Effector memory CD4-positive, alpha-beta T cell (primary cell): ENCODE measurements at places on chromosomes 2 and 18.

DNA sequence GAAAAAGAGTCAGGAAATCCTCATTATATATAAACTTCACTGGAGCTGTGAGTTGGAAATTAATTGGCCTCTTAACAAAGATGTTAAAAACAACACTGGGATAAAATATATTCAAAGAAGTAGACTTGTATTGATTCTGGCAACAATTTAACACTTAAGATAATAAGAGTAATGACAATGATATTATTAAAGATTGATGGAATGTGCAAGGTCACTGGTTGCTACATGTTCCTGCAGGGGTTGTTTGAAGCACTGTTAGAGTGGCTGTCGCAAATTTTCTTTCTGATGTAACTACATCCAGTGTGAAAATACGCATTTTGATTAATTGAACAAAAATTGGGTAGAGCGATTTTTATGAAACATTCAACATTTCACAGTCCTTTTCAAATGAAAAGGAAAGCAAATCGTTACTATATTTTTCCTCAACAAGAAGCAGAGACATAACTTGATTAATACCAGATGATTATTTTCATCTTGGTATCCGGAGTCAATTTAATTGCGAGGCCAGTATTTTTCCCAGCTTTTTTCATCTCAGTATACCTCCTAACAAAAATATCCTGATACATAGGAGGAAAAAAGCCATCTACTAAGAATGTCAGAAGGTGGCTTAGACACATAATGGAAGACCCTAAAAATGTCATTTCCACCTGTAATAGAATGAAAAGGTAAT lies 6.1 kb downstream of the PTGR3 start:
- DNase-seq = no peak

DNA sequence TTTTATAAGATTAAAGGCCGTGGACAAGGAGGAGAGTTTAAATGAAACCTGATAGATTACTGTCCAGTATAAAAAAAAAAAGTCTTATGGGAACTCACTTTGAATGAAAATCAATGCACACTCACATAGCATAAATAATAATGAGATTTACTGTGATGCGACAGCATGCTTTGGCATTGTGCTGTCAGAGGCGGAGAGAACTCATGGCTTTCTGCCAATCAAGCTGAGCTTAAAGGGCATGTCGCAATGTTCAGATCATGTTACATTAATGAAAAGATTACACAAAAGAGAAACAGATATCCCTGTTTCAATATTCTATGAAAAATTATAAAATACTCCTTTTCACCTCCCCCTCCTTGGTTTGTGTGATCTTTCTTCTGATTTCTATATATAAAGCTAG lies 310.8 kb downstream of the ERBB4 start:
- no peak for DNase-seq

- no peak for DNase-seq
Measured at GRCh38 chr18:34576622-34577021, 133.5 kb upstream of the DTNA start.

DNA sequence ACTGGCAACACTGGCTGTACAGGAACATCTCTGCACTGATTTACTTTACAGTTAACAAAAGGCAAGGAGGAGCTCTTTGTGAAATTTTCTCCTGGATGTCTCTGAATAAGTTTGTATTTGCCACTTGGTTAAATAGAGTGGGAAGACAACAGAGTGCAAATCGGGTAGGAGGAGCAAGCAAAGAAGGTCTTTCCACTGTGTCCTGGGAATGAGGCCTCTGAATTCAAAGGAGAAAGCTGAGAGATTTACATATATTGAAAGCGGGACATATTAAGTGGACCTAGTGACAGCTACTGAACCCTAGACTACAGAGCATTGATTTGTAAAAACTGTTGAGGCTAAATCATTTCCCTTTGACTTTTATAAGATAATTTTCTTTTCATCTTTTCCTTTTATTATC lies 117.4 kb upstream of the CHRNA1 start:
- no peak for DNase-seq

- DNase-seq = no peak
Measured at GRCh38 chr2:201496785-201497184, 45.2 kb downstream of the STRADB start.

GRCh38 chr2:60447943-60448342 lies 105.5 kb downstream of the BCL11A start:
- no peak for DNase-seq

DNA sequence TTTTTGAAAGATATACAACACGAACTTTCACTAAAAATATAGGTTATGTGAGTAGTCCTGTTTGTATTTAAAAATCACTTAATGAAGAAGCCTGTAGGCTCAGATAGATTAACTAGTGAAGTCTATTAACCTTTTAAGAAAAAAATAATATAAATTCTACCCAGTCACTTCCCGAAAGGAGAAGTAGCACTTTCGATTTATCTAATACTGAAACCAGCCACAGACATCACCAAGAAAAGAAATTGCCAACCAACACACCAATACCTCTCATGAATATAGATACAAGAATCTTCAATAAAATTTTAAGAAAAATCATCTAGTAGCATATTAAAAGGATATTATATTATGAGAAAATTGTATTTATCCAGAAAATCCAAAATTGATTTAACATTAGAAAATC lies 160.5 kb downstream of the GALNT13 start:
- no peak for DNase-seq

GRCh38 chr2:168192839-168193616 lies 54.4 kb downstream of the STK39 start:
- DNase-seq = peak; percentile 5

DNA sequence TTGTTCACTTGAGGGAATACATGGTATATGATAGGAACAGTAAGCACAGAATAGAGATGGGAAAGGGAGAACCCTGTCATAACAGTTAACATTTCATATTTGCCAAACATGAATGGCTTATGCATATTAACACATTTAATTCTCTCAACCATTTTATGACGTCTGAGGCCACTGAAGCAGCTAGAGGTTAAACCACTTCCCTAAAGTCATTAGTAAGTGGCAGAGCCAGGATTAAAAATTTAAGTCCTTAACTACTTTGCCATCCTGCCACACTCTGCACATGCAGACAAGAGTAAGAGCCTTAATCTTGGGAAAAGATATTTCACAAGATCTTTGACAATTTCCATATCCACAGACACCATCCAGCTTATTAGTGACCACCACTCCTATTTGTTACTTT lies 2.1 kb downstream of the LIPT1 start:
- DNase-seq = no peak

DNA sequence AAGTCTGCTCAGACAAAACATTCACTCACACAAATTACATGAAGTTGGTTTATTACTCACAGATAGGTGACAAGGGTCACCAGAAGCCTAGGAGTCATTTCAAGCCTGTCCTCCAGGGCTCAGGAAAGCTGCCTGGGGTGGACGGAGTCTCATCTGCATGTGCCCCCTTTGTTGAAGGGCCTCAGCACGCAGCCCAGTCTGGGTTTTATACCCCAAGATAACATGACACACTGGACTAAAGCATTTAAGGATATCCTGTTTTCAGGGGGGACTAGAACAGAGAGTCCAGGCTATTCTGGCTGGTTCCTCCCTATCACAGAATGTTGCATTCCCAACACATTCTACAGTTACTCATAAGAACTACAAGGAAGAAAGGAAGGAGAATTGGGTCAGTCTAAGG lies 164.7 kb downstream of the MREG start:
- DNase-seq = no peak

DNA sequence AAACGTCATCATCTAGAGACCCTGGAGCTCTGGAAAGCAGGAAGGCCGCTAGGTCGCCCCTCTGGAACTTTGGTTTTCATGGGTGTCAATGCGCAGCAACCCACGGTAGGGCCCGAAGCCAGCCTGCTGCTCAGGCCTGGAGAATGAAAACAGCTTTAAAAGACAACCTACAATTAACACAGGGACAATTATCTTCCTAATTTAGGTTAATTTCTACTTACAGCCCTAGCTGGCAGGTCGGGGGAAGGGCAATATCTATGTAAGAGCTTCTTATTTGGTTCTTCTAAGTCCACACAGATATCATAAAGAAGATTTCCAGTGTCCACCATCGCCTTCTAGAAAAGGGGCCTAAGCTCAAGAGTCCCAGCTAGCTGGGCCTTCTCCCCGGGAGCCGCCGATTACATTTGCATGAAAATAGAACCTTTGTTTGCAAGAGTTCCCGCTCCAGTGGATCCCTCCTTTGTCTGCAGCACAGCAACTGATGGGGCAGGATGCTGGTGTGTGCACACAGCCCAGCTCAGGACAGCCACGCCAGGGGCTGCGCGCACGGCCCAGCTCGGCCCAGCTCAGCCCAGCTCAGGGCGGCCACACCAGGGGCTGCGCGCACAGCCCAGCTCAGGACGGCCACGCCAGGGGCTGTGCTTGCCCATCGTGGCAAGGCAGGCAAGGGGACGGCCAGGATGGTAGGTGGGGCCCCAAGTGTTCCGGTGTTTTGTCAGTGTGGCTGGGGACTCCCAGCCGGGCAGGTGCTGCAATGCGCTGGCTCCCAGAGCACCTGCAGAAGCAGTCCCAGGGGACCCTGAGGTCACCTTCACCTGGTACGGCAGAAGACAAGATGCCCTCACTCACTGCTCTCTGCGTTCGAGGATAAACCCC lies 109.1 kb downstream of the HDAC4 start:
- no peak for DNase-seq

DNA sequence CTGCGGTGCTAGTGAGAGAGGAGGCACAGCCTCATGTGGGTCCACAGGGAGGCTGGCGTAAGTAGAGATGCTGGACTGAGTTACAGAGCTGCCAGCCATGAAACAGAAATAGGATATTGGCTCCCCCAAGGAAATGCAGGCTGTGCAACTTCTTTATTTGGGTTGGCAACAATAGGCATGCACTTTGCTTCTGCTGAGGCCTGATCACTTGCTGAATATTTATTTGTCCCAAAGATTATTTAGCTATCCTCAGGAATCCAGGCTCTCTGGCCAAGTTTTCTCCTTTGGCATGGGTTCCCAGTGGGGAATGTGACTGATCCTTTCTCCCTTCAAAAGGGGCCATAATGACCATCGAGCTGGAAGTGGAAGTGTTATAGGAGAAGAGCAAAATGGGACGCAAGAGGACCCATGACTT lies 60.0 kb downstream of the MAPK4 start:
- DNase-seq = no peak

- DNase-seq = peak; percentile 6
Measured at GRCh38 chr2:8455236-8456150, 226.4 kb upstream of the ID2 start.

GRCh38 chr2:233799716-233800115 lies 21.6 kb downstream of the MROH2A start:
- no peak for DNase-seq

GRCh38 chr2:239629926-239630617 lies 229.3 kb upstream of the HDAC4 start:
- no peak for DNase-seq

GRCh38 chr2:149334156-149334555 lies 3.8 kb downstream of the LYPD6 start:
- DNase-seq = no peak

- DNase-seq = no peak
Measured at GRCh38 chr2:761384-761783, 84.2 kb upstream of the TMEM18 start.

DNA sequence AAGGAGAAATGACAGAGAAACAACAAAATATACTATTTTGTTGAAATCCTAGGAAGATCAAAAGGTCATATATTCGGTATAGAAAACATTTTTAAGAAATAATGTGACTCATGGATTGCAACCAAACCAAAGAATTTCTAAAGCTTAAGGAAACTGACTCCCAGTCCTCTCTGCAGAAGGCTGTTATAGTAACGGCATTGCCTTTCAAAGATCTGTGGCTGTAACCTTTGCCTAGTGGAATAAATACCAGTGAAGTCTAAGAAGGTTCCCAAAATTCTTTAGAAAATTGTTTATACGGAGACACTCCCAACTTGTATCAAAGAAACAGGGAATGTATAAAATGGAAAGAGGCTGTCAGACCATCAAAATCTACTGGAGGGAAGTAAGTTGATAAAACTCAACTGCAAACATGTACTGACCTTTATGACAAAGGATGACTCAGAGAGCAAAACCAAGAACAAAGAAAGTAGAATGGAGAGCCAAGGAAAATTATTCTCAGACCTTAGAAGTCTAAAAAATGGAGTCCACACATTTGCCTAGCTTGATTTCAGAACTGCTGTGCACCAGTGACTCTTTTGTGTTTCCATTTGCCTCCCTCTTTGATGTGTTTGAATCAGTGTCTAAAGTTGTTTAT lies 48.6 kb upstream of the FSIP2 start:
- DNase-seq = no peak

- DNase-seq = no peak
Measured at GRCh38 chr2:30361751-30362394, 85.2 kb upstream of the LCLAT1 start.

DNA sequence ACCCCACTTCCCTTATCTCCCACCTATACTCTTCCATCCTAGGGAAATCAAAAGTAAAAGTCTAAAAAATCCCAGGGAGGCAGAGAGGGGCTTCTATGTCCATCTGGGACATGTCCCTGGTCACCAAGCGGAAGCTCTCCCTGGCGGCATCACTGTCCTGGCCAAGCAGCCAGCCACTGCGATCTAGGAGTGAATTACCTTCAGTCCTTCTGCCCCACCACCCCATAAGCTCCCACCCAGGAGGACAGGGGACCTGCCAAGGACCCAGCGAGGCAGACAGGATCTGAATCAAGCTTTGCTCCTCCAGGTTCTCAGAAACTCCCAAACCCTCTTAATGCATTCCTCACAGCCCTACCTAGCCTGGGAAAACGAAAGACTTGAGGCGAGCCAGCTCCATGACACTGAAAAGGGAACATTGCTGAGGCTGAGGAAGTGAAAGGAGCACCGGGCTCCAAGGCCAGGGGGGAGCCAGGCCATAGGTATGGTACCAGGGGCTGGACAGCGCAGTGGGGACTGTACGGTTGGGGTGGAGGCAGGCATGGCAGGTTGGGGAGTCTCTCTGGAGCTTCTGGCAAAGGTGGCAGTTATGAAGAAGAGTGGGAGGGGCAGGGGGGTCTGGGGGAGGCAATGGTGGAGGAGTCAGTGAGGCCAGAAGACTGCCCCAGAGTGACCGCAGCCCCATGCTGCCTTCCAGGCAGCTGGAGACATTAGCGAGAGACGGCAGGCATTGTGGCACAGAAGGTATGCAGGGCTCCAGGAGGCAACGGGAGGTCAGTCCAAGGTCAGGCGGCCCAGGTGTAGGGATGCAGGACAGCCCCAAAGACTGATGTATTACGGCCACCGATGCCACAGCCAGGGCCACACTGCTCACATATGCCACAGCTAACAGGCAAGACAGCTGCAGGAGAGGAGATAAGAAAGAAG lies 2.7 kb upstream of the SLC23A3 start:
- no peak for DNase-seq

DNA sequence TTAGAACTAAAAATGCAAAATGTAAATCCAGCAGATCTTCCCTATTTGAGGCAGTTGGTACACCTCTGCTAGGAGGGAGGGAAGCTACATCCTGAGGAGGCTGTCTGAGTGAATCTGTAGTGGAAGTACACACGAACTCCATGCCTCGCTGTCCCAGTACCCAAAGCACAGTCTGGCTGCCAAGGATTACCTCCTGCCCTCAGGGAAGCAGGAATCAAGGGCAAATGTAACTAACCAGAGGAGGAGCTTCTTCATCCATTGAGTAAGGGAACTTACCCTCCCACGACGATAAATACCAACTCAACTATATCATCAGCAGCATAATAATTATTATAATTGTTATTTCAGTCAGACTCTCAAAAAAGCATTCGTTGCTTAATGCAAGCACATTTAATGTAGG lies 2.1 kb downstream of the DHRS9 start:
- no peak for DNase-seq

GRCh38 chr2:97726261-97727064 lies 13.1 kb downstream of the ZAP70 start:
- DNase-seq = no peak

- no peak for DNase-seq
Measured at GRCh38 chr2:71706836-71707235, 253.5 kb downstream of the DYSF start.

GRCh38 chr2:143181494-143181893 lies 52.3 kb downstream of the ARHGAP15 start:
- no peak for DNase-seq
